ENCODE measurements at places on chromosomes 7 and 10.

DNA sequence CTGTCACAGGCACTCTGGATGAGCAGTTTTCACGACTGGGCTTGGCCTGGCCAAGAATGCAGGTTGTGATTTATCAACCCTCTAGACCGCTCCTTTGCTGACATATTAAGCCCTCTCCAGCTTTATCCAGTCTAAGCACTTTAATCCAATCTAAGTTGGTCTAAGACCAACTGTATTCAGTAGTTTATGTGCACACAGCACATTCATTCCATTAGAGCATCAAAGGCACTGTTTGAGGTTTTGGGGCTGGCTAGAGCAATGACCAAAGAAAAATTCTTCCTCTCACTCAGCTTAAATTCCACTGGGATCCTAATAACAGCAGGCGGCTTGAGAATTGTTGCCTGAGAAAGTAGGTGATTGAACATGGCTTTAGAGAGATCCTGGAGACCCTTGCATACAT lies 176.0 kb upstream of the INSYN2A start:
- no peak for DNase-seq

- DNase-seq = no peak
Measured at GRCh38 chr10:128052696-128053095, 73.5 kb downstream of the MKI67 start.

DNA sequence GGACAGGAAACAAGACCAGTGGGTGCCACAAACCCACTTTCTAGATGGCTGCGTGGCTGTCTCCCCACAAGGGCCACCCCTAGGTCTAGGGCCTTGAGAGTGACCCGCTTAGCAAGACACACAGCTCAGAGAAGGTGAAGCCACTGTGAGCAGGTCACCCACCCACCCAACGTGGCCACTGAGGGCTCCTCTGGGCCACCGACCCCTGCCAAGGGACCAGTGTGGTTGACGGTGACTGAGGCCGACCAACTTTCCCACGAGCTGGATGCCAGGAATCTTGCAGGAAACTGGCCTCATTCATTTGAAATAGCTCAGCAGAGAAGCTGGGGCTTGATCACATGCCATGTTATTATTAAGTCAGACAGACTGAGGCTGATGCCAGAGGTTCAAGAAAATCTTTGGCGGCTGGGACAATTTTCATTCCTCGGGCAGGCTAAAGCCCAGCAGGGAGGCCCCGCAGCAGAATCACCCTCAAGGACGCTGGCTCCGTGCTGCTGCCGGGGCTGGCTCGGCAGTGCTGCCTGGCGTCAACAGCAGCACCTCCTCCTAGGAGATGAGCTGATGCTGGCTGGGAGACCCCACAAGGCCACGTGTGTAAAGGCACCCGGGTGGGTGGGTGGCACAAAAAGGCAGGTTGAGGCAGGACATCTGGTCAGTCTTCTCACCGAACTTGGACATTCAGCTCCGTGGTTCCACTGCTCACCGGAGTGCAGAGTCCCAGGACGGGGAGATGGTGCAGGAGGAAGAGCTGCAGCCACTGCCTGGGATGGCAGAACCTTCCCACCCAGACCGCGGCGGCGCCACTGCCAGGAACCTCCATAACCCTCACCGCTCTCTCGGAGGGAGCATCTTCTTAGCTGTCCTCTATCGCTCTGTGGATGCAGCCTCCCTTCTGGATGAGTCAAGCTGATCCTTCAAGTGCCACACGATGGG lies 57.8 kb downstream of the ZRANB1 start:
- DNase-seq = no peak

DNA sequence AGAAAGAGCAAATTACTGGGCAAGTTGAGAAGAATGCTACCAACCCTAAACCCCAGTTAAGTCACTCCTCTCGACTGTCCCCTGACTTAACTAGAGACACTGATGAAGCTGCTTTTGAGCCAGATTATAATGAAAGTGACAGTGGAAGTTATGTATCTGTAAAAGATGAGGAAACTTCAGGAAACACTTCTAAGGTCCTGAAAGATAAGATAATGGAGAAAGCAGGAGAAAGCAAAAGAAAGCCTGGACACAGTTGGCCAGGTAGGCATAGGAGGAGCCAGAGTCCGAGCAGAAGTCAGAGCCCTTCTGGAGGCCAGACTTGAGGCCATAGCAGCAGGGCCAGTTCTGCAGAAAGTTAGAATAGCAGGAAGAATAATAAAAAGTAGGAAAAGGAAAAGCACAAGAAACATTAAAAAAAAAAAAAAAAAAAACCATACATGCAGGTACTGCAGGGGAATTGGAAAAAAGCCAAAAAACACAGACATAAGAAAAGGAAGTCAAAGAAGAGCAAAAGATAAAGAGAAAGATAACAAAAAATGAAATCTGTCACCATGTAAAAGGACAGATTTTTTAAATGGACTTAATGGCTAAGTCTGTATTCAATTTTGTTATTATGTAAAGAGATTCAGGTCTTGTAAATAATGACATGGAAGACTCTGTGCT lies 101.0 kb upstream of the KCNMA1 start:
- no peak for DNase-seq

- DNase-seq = no peak
Measured at GRCh38 chr10:29841724-29842649, 207.2 kb upstream of the SVIL start.

- DNase-seq = no peak
Measured at GRCh38 chr10:3828404-3829155, 43.6 kb upstream of the KLF6 start.

DNA sequence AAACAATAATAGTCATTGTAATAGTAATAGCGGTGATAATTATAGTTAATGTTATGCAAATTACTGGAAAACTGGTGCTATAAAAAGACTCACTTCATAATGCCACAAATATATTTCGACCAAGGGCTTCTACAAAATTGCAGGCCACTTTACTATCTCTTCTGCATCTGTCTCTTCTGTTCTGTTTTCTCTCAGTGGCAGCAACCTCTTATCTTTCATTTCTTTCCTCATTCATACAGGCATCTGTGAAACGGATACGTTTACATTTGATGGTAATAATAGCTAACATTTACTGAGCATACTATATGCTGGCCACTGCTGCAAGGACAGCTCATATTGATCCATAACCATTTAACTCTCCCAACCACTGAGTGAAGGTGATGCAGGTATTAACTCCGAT lies 537.4 kb upstream of the PFKP start:
- DNase-seq = no peak

GRCh38 chr7:108327353-108327752 lies 128.9 kb downstream of the NRCAM start:
- DNase-seq = no peak

DNA sequence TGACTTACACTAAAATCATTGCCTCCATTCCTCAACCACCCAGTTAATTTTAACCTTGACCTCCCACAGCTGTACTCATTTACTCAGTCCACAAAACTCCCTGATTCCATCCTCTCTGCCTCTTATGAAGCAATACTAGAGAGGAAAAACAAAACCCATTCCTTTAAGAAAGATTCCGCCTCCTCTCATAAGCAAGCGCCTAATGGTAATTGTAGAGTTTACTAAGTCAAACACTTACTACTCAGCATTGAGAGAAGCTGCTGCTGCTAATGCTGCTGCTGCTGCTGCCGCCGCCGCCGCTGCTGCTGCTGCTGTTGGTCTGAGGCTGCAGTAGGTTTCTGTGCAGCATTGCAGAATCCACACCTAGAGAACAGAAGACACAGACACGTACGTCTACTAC lies 2.1 kb upstream of the ADD3 start:
- DNase-seq = no peak

DNA sequence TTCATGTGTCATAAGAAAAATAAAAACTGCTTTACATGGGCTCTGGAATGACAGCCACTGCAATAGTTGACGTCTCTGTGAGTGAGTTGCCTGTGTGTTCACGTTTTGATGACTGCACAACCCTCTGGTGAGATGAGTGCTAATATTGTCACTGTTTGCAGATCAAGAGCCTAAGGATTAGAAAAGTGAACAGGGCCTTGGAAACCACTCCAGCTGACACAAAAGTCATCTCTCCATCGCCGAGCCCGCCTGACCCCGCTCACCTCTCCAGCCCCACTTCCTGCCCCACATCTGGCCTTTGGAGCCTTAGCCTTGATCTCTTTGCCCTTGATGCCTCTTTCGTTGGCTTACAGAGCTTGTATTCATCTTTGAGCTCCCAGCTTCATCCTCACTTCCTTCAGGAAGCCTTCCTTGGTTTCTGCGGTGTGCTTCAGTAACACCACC lies 351.7 kb downstream of the TCERG1L start:
- DNase-seq = no peak

- peak; percentile 0 for DNase-seq
Measured at GRCh38 chr7:118590107-118590506, 365.6 kb downstream of the ANKRD7 start.

DNA sequence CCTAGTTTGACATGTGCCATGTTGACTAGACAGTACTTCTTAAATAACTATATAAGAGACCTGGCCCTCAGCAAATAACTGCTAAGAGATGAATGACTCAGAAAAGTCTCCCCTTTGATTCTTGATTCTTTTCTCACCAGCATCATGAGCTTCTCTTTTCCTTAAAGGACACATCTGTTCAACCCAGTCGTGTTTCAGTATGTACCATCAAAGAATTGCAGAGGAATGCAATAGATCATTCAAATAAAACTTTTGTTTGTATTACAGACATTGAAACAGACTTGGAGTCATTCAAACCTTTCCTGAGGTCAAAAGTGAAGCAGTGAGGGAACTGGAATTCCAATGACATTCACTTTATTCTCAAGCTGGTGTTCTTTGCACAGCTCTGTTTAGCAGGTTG lies 598.3 kb upstream of the GHITM start:
- no peak for DNase-seq

- DNase-seq = no peak
Measured at GRCh38 chr7:111088328-111088727, 2.6 kb upstream of the LRRN3 start.

- no peak for DNase-seq
Measured at GRCh38 chr10:51768886-51769465, 69.6 kb upstream of the CSTF2T start.

DNA sequence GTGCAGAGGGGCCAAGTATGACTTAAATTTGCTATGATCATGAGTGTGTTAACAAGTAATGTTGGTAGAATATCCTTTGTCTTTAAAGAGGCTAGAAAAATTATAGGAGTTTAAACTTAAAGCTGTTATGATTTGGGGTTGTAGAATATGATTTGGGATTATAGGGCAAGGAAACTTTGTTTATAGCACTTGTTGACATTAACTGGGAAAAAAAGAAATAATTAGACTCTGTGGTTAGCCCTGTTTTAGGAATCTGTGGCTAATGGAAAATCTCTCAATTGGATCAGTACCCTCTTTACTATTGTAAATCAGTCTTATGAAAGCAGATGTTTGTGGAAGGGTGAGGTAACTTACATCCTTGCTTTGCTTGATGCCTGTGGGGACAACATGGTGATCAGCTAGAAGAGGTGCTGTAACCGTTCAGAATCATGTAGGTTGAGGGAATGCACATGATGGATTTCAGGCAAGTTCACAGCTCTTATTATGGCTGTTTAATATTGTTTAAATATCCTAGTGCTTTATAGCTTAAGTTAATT lies 11.1 kb downstream of the ING3 start:
- no peak for DNase-seq

DNA sequence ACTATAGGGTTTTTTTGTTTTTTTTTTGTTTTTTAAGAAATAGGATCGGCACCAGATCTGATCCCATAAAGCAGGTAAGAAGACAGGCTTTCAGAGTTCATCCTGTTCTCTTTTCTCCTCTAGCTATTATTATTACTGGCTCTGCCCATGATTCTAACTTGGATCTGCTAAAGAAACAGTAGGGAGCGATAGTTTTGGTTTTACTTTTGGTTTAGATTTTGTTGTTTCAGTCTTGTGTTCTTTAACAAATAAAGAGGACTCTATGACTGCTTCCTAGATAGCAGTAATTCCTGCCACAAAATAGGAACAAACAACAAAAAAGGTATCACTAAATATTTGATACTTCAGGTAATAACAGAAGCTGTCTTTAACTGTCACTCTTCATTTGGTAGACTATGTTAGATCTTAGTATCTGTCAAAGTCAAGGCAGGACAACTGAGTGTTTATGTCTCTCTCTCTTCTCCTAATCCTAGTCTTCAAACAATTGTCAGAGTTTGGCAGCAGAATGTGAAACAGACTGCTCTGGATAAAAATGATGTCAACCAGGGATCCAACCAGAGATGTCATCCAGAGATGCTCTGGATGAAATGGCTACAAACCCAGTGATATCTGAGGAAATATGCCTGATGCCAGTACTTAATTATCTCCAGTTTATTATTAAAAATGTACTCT lies 99.8 kb downstream of the KMT2C start:
- no peak for DNase-seq

- DNase-seq = no peak
Measured at GRCh38 chr10:57968328-57969016, 299.2 kb downstream of the IPMK start.

- no peak for DNase-seq
Measured at GRCh38 chr7:121204537-121204936, 124.3 kb upstream of the WNT16 start.

GRCh38 chr10:78518224-78518623 lies 484.6 kb downstream of the RPS24 start:
- DNase-seq = no peak

- DNase-seq = no peak
Measured at GRCh38 chr10:103941801-103942200, 23.8 kb upstream of the STN1 start.

Measured in T-helper 1 cell (primary cell).